GM13977 (cell line): ENCODE measurements at places on chromosomes 11 and 22.

- no peak for DNase-seq
These were observed 166.5 kb downstream of the UVRAG start for GRCh38 chr11:75981546-75981945.

DNA sequence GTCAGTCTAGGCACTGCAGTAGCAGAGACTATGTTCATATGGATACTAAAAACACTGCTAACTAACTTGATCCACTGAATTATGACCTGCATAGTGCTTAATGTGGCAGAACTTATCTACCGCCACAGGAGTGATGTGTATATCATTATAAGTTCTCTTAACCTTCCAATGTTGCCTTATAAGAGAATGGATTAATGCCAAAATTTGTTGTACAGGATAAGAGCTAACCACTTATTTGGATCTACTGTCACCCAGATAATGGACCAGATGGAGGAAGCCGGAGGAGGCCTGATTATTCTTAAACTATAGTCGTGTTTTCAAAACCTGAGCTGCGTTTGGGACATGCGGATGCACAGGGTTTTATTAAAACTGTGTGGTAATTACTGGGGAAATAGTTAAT is 1.9 kb upstream of the OR51B4 start:
- no peak for DNase-seq

DNA sequence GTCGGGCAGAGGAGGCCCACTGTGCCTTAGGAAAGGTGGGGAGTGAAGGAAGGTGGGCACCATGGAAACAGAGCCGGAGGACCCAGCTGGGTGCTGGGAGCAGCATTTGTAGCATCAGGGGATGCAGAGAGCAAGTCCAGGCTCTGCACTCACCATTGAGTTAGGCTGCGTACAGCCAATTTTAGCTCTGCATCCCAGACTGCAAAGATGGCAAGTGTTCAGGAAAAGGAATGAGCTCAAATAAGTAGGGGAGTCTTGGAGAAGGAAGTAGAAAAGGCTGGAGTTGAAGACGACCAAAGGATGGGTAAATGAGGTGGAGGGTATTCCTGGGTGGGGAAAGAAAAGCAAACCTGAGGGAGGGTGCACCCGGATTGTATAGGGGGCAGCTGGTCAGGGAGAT is 31.6 kb upstream of the ETS1 start:
- DNase-seq, result no peak

DNA sequence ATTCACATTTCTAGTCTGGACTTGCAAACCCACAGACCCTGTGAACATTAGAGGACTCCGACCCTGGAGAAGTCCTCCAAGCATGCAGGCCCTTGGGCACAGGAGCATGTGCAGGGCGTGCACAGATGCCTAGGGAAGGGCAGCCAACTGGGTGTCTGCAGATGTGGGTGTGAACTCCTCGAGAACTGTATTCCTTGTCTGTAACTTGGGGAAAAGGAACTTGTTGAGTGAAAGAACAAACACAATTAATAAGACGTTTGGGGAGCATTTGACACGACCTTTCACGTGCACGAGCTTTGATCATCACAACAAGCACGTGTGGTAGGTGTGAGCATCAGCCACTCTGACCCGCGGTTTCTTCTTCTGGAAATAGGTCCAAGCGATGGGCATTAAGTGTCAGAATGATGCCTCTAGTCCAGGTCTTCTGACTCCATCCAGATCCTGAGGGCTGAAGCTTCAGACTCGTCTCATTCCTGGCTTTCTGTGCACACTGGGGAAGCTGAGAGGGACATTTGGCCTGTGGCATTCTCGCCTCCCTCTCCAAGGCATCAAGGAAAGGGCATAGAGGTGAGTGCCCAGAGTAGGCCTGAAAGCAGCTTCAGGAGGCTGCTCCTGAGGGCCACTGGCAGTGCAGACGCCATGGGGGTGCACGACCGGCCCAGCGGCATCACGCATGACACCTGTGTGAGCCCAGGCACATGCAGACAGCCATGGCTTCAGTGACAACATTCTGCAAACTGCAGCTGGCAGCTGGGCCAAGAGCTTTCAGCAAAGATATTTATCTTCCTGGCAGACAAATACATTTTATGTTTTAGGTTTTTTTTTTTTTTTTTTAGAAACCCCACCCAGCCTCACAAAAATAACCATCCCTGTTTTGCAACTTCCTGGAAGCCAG is 32.5 kb downstream of the ALX4 start:
- DNase-seq, result no peak

DNA sequence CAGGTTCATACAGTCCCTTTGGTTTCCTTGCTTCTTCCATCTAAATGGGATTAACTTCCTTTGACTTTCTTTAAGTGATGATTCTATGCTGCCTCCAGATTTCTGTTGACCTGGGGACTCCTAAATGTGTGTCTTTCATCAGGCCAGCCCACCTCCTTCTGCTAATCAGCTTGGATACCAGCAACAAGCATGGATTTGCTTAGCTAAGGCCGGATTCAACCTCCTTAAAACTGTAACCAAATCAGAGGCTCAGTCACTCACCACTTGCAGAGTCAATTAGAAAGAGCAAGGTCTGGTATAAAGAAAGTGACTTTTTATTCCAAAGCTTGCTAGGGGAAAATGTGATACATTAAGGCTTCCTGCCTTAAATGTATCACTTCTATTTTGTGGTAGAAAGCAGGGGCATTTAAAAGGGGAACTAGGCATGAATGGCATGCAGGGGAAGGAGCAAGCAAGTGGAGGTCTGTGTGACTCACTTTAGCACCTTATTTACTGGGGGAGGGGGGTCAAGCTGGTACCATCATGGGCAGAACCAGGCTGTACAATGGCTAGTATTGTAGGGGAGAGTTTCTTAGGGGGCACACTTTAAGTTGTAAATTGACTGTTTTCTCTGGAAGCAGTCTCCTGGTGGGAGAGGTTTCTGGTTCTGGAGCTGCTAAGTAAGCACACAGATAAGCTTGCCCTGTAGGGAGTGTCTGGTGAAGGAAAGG is 239.0 kb upstream of the PDGFD start:
- no peak for DNase-seq

GRCh38 chr22:47038206-47038835 is 275.9 kb downstream of the TBC1D22A start:
- no peak for DNase-seq

- DNase-seq, result no peak
These were observed 152.6 kb upstream of the B3GAT1 start for GRCh38 chr11:134564472-134565200.

DNA sequence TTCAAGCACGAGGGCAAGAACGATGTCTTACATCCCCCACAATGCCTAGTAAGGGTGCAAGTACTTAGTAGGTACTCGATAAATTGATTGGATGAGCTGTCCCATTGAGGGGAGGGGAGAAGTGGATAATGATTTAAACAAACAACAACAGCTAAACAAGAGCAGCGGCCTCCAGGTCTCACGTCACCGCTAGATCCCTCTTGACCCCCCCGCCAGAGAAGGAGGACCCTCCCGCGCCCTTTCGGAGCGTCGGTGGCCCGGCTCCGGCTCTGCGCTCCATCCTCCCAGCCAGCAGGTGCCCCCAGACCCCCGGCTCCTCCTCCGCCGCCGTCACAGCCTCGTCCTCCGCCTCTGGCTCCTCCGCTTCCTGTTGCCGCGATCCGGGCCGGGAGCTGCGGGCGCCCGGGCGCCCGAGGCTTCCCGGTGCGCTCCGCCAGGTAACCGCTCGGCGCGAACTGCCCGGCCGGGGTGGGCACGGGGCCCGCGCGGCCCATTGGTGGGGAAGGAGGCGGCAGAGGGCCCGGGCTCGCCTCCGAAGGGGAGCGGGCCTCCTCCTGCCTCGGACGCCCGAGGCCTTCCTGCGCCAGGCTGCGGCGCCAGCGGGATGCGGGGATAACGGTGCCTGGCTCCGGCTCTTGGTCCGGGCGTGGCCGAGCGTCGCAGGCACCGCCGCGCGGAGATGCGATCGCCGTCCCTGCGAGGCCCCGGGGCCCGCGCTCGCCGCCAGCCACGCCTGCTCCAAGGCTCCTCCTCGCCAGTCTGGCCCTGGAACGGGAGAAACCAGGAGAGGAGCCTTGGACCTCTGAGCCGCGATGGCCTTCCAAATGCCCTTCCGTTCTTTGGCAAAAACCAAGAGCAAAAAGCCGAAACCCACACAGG is at the start of gene TLCD5:
TLCD5 (plus strand) TSS at position 368 of the 879 bp plus-strand sequence. CDS start 2,143 bp downstream, outside the sequence.
- DNase-seq, result peak; percentile 84

GRCh38 chr11:5521540-5521939 is 5.0 kb upstream of the UBQLNL start:
- DNase-seq, result no peak
